ENCODE measurements at places on chromosomes 1 and 21. TPM values are rescaled to one million over a fixed set of nuclear protein-coding genes. Genes with fewer than 3 reads are reported as not detected.

Gene OR6F1
- total RNA-seq, result not detected

Gene LCE6A
- total RNA-seq, result not detected

Gene DNAJC16
- total RNA-seq, result 35.9 TPM

Gene RNF186
- not detected for total RNA-seq

Gene HES2
- not detected for total RNA-seq

Gene HAPLN2
- total RNA-seq, result not detected
